NCI-H526 treated with DMSO at 0.1 percent for 48 hours (cell line): ENCODE measurements at places on chromosomes 5 and 9.

DNA sequence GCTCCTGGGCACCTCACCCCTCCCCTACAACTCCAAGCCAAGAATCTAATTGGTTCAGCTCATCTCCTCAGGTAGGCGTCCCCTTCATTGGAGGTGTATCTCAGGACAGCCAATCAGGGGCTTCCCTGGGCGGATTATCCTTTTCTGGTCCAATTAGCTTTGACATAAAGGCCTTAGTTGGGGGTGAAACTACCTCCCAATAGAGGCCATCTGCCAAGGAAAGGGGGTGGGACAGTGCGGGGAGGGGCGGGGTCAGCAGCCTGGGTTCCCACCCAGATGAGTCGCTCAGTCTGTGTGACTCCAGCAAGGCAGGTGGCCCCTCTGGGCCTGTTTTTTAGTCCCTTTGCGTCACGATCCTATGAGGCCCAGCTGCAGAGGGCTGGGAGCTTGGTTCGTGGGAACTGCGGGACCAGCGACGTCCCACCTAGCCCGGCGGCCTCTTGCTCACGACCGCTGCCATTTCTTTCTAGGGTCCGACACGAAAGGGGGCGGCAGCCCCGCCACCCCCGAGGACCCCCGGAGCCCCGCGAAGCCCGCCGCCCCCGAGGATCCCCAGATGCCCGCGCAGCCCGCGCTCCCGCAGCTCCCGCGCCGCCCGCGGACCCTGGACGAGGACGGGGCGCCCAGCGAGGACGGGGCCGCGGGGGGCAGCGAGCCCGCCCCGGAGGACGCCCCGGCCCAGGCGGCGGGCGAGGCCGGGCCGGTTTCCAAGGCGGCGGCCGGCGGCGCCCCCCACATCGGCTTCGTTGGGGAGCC, 8.9 kb downstream of the PRRT1B start:
- DNase-seq, result no peak

DNA sequence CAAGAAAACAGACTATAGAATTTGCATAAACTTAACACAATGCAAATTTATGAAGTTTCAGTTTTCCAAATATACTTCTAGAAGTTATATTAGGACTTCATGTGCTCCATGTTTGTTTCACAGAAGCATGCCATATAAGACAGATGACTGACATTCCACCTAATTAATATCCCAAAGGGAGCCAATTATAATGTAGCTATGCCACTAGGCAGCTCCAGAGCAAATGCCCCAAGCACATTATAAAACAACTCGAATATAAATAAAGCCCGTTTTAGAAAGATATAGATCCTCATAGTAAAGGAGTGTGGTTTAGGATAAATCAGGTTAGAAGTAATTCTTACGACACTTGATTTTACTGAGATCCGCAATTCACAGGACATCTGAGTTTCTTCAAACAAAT, 8.9 kb downstream of the DROSHA start:
- no peak for DNase-seq

GRCh38 chr5:172534229-172535107, 80.1 kb upstream of the SH3PXD2B start:
- no peak for DNase-seq

- no peak for DNase-seq
These were observed 17.8 kb downstream of the MED10 start for GRCh38 chr5:6360323-6361072.

DNA sequence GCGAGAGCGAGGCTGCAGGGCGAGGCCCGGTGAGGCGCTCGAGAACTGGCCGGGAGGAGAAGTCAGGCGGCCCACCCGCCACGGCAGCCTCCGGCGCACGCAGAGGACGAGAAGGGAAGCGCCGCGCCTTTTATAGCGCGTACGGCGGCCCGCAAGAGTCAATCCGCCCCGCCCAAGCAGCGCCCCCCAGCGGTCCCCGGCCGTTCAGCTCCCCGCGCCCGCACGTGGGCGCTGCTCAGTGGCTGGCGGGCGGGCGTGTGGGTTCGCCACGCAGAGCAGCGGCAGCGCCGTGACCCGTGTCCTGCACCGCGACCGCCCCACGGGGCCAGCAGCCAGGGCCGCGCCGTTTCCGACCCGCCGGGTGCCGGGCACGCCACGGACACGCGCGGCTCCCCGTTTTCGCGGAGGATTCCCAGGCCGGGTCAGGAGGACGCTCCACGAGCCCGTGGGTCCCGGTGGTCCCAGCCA, 14.6 kb downstream of the LCN10 start:
- peak; percentile 7 for DNase-seq

DNA sequence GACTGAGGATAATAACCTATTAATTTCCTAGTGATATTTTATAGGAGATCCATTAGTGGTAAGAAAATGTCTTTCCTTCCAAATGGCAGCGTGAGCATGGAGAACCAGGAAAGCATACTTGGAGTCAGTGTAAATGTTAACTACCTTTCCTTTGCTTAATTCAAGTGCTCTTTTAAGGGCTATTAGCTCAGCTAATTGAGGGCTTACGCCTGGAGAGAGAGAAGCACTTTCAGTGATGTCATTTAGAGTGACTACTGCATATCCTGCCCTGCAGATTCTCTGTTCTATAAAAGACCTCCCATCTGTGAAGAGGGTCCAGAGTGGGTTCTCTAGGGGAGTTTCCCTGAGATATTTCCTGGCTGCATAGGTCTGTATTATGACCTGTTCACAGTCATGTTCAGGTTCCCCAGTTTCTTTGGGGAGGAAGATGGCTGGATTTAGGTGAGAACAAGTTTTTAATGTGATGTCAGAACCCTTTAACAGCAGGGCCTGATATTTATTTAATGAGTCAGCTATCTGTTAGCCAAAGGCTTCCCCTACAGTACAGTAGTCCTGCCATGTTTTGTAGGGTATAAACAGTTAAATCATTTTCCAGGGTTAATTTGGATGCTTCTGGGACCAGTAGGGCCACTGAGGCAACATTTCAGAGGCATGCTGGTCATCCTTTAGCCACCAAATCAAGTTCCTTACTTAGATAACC, 89.6 kb downstream of the TRIM36 start:
- no peak for DNase-seq

DNA sequence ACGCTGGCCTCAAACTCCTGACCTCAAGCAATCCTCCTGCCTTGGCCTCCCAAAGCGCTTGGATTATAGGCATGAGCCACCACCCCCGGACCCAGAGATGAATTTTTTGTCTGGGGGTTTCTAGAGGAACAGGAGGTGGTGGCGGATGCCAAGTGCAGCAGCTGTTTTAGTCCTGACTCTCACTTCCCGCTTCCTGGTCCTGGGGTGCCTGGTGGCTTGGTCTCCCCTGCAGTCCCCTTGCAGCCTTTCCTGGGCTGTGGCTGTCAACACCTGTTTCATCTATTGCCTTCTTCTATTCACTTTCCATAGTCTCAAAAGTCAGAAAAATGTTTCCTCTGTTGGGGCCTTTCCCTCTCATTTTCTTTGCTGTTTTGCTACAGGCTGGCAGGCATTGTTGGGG, 6.5 kb upstream of the NHP2 start:
- DNase-seq, result no peak

DNA sequence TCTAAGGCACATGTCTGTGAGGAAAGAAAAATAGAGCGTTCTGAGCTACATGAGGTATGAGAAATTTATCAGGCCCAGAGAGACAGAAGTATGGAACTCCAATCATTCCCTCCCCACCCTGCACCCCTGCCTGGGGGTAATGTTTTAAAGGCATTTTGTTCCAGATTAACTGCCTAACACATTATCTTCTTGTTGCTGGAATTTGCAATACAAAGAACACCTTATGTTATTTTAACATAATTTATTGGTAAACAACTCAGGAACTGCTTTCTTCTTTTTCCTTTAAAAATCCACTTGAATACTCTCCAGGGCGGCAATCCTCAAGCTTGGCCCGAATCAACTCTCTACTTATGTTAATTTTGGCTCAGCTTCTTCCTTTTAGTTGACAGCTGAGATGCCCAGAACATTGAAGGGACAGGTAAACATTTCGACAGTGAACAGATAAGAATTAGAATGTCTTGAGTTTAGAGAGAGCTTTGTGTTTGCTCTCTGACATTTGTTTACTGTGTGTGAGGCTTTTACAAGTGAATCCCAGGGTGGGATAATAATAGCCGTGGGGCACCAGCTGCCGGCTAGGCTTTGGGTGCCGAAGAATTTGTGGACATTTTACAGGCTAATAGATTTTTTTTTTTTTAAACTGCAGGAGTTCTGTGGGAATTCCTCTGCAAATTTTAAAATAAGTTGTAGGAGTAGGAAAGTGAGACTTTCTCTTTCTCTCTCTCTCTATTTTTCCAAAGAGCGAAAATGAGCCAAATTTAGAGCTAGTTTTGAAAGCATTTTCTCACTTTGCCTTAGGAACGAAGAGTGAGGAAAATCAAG, 96.4 kb upstream of the TAF11L2 start:
- DNase-seq, result no peak

- no peak for DNase-seq
These were observed 288.6 kb downstream of the ICE1 start for GRCh38 chr5:5711112-5711511.

DNA sequence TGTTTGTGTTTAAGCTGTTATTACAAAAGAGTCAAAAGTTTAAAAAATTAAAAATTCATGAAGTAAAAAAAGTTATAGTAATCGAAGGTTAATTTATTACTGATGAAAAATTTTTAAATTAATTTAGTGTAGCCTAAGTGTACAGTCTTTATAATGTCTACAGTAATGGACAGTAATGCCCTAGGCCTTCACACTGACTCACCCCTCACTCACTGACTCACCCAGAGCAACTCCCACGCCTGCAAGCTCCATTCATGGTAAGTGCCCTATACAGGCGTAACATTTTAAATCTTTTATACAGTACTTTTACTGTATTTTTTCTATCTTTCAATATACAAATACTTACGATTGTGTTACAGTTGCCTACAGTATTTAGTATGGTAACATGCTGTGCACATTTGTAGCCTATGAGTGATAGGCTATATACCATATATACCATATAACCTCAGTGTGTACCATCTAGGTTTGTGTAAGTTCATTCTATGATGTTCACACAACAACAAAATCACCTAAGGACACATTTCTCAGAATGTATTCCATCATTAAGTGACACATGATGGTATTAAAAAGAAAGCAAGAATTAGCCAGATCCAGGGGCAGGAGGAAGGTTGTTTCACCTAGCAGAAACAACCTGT, 40.1 kb downstream of the DCAF10 start:
- DNase-seq, result no peak

DNA sequence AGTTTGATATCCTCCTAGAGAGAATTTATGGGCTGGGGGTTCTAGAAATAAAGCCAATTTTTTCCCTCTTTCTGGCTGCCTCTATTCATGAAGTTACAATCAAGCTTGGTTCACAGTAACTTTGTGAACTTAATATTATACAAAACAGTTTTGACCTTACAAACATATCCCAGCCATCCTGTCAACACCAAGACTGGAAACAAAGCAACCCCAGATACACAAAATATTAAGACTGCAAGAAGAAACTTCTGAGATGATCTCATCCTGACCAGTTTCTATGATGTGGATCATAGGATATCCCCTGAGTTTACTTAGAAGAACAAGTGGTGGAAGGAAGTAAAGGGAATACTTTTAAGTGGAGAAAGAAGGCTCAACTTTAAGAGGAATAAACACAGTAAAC, 28.3 kb upstream of the CER1 start:
- no peak for DNase-seq

GRCh38 chr9:132511191-132511999, 71.0 kb upstream of the BARHL1 start:
- no peak for DNase-seq

- no peak for DNase-seq
These were observed 41.6 kb upstream of the SLC36A2 start for GRCh38 chr5:151388960-151389359.

DNA sequence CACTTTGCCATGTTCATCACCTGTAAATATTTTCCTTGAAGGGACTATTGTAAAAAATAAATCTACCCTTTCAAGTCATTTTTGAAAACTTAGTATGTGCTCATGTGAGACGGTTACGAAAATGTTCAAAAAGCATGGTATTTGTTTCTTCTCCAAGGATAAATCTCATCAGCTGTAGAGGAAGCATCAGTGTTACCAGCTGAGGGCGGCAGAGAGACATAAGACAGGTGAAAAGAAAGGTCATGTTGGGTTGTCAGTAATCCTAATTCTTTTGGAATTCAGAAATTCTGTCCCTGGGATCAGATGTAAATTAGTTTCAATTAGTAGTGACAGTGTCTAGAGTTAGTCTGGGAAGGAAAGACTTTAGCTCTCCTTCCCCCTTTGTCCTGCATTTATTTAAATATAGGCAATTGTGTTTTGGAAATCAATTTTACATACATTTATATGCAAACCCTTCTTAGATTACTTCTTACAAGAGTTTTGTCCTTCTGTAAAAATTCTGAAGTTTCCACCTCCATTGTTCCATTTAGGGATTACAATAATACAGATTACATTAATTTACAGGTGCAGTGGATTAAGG, 791.9 kb upstream of the CDH6 start:
- no peak for DNase-seq

GRCh38 chr9:2180154-2180553, 165.0 kb downstream of the SMARCA2 start:
- DNase-seq, result no peak

DNA sequence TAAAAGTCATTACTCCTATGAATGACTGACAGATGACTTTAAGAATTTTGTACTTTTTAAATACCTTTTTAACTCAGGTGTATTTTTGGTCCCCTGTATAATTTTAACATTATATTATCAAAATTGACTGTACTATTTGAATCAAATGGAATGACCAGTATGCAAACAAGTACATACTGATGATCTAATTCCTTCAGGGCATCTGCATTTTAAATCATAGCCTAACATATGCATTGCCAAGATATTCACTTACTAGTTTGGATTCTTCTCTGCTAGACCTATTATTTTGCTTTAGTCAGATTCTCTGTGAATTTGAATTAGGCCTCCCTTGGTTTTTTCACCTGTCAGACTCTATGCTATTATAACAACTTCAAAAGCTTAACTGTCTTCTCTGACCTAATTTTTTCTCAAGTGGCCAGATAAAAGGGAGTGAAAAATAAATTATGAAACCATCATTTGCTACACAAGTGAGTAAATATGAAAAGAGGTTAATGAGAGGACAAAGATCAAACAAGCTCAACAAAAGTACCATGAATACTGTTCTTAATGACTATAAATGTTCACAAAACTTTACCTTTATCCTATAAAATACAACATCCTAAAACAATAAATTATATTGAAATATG, 1505.2 kb upstream of the CDH9 start:
- DNase-seq, result no peak

DNA sequence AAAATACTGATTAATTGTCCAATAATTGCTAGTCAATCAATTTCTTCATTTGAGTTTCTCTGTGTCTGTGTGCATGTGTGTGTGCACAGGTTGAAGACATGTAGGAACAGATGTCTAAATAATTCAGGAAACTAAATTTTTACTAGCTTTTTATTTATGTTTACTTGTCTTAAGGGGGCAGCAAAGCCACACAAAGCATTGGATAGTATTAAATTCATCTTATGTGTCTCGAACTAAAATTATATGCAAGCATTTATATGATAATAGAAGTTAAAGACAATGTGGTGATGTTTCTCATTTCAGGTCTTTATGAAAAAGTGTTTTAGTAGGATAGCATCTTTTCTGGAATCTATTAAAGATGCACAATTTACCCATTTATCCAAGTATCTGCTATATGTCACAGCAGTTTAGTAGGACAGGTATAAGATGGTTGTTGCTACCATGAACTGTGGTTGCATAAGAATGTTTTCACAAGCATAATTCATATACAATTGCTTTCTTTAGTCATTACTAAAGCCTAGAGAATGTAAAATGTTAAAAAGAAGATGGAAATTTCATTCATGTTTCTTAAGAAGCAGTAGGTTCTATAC, 784.6 kb upstream of the NUDT12 start:
- DNase-seq, result peak; percentile 1
